ENCODE measurements at places on chromosomes 1 and 21.
A peak's percentile ranks its signal among the peaks of the same experiment; 100 is the strongest.

GRCh38 chr1:92909321-92909720 is 51.9 kb downstream of the DIPK1A start:
- peak; percentile 92 for DNase-seq

DNA sequence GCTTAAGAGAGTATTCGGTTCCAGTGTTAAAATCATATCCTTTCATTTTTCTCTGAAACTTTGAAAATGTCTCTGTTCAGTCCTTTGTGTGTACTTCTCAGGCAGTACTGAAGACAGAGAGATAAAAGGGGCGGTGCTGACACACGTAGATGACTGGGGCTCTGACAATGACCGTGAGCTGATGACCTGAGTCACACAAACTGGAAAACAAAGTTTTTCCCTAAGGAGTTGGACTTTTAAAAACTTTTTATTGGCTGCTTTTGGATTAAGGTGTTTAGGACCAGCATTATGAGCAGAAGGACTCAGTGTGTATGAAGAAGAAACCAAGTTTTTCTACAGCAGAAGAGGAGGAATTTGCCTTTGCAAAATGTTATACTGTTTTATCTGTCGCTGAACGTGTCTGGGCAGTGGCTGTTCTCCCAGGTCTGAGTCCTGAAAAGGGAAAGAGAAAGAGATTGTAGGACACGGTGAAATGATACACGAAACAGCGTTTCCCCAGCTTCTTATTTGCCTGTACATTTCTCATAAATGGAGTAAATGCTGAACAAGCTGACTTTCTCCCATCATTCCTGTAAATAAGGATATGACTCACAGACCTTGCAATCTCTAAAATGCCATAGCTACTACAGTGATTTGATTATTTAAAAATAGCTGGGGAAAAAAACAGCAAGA is 51.5 kb downstream of the MAP3K7CL start:
- peak; percentile 85 for DNase-seq

DNA sequence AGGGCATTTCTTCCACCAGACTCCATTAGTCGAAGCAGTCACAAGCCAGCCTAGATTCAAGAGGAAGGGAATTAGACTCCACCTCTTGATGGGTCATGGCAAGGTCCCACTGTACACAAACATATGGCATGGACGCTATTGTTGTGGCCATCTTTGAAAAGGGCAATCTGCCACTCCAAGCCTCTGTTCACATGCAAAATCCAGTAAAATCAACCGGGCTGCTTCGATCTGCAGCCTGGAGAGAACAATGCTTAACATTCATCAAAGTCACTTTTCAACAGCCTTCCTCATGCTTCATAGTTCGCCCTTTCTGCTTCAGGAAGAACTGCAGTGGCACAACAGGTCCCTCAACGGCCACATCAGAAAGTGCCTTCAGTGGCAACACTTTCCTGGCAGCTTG is 28.0 kb upstream of the GJB5 start:
- no peak for DNase-seq

GRCh38 chr1:56180520-56181190 is 398.7 kb downstream of the PLPP3 start:
- DNase-seq, result no peak

DNA sequence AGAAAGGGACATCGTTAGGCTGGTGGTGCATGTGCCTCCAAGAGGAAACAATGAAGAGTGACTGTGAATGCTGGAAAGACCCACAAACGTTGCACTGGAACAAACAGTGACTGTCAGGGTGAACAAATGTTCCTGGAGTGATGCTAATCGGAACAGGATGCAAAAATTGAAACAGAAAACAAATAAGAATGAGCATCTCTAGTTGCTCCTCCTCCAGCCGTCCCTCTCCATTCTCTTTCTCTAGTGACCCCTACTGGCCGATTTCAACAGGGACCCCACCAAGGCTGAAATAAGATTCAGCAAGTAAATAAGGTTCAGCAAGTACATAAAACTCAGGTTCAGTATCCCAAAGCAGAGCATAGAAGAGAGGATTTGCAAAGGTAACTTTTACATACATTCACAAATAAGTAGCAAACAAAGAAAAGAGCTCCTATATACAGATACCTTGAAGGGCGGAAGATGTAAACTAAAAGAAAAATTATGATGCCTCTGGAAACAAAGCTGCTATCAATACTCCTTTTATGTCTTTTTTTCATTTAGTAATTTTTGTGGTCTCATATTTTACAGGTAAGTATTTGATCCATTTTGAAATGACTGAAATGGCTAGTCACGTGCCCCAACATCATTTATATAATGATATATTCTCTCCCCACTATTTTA is 836.1 kb upstream of the ADAMTS5 start:
- DNase-seq, result peak; percentile 37

DNA sequence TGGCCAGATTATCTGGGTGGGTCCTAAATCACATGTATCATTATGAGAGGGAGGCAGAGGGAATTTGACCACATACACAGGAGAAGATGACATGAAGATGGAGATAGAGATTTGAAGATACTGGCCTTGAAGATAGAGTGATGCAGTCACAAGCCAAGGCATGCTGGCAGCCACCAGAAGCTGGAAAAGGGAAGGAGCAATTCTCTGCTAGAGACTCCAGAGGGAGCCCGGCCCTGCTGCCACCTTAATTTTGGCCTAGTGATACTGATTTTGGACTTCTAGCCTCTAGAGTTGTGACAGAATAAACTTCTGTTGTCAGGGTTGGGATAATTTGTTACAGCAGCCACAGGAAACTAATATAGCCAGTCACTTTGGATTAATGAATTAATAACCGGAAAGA is 2.2 kb upstream of the PRDM2 start:
- DNase-seq, result no peak

GRCh38 chr1:29306471-29307140 is 70.3 kb downstream of the PTPRU start:
- no peak for DNase-seq

DNA sequence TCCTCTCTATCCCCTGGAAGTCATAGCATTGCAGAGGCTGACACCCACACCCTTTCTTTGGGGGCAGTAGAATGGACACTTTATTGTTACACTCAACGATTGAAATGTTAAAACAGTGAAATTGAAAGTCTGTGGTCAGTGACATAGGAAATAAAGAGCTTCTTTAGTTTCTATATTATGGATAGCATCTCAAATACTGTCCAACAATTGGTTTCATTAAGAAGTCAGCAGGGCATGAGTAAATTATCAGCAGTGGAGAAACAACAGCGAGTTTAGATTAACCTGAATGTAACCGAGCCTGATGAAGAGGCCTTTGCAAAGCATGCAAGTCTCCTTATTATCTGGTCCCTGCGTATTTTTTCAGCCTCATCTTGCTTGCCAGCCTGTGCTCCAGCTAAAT is 350.7 kb downstream of the NTNG1 start:
- no peak for DNase-seq

DNA sequence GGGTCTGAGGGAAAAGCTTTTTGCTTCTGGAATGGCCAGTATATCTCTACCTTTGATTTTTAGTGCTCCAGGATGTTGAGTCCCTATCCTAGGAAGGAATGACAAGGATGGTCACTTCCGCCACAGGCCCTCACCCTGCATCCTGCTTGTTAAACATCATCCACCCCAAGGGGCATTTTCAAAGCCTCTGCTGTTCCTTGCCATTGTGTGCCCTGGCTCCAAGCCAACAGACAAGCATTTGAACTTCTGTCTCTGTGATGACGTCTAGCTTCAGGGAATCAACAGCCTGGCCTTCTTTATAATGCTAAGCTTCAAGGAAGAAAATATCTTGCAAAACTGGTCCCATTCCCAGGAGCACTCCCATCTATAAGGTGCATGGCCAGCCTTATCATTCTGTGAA is 12.3 kb upstream of the JAM2 start:
- DNase-seq, result no peak

GRCh38 chr1:17059391-17060305 is 5.8 kb upstream of the SDHB start:
- DNase-seq, result peak; percentile 81

- DNase-seq, result no peak
Observed at GRCh38 chr21:14753069-14753465, 207.0 kb upstream of the SAMSN1 start.

DNA sequence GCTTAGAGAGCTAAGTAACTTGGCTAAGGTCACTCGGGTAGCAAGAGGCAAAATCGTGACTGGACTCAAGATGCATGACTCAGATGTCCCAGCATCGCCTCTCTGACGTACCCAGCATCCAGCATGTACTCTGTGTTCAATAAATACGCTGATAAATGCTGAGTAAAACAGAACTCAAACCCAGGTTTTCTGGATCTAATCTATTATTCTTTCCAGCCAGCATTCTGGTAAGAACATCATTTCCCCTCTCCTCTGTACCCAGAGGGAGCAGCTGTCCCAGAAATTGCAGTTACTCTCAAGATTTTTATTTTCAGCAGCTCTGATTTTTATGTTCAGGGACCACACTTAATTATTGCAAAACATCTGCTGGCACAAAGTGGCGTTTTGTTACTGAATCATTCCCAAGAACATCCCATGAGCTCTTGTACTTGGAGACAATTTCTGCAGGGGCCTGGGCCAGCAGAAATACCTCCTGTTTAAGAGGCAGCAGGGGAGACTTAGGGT is 249.0 kb downstream of the PRDM2 start:
- DNase-seq, result no peak

DNA sequence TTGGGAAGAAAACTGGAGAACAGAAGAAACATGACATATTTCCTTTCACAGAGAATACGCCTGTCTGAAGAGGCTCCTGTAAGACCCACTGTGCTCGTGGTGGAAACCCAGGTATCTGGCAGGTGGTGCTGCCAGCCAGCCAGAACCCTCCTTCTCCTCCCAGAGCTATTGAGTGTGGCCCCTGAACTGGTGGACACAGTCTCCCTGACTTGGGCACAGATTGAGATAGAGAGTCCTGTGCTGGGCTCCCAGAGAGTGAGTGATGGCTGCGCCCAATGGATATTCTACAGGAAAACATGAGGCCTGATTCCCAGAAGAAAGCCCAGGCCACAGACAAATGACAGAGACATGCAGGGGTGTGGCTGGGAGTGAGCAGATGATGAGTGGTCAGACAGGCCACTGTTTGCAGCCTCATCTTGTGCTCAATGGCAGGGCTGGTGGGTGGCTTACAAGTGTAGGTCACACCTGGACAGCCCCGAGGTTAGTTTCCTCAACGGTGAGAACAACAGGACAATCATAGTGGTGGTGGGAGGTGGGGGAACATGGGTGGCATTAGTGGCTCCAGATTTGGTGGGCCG is 127.9 kb downstream of the PTPRU start:
- no peak for DNase-seq

DNA sequence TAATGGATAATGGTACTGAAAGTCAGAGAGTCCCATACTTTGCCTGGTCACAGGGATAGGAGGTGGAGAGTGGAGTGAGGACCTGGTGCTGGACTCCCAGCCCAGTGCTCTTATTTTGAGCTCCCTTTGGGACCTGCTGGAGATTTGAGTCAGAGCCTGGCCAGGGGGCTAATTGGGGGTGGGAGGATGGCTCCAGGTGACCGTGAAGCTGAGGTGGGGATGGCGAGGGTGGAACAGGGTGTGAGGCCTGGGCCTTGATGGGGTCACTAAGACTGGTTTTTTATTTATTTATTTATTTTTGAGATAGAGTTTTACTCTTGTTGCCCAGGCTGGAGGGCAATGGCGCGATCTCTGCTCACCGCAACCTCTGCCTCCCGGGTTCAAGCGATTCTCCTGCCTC is 17.8 kb downstream of the AMPD2 start:
- no peak for DNase-seq

DNA sequence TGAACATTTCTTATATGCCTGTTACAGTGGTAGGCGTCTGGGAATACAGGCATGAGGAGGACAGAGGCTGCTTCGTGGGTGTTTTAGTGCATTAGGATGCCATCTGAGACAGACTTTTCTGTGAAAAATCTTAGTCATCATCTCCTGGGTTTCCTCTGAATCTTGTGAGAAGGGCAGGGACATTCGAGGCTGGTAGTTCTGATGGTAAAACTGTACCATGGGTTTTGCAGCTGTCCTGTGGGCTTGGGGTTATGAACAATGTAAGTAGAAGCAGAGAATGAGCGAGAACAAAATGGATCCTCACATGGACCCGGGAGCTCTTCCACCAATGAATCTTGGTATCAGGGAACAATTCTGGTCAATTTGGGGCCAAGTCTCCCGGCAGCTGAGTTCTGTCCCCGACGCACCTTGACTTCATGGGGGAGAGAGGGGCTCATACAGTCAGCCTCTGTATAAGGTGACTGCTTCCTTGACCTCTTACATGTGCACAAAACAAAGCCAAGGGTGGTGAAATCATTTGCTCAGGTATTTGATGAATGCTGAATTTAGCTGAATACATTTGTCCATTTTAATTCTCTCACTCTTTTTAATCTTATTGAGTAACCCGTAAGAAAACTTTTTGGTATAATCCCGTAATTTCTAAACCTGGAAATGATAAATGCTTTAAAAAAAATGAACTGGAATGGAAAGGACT is 63.6 kb upstream of the ERRFI1 start:
- peak; percentile 59 for DNase-seq

GRCh38 chr21:46124926-46125845 is 27.3 kb downstream of the COL6A2 start:
- no peak for DNase-seq

DNA sequence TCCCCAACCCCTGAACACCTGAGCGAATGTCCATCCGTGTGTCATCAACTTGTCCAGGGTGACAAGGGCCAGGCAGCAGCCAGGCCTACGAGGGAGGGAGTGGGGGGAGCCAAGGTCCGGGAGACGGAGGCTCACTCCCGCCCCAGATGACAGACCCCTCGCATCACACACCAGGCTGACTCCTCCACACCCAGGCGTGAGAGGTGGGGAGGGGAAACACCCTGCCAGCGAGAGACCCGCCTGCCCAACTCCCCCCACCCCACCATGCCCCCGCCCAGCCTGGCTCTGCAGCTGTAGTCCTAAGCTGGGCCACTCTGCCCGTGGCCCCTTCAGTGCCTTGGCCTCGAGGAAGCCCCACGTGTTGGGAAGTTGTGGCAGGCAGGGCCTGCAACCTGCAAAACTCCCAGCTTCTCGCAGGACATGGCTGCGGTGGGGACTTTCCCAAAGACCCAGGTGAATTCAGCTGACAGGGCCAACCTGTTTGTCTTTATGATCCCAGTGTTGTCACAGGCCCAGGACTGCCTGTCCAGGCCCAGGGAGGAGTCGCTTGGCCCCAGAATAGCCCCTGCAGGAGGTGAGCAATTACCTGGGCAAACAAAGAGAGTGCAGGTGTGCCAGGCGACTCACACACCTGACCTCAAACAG is 62.9 kb downstream of the RIPK4 start:
- no peak for DNase-seq

DNA sequence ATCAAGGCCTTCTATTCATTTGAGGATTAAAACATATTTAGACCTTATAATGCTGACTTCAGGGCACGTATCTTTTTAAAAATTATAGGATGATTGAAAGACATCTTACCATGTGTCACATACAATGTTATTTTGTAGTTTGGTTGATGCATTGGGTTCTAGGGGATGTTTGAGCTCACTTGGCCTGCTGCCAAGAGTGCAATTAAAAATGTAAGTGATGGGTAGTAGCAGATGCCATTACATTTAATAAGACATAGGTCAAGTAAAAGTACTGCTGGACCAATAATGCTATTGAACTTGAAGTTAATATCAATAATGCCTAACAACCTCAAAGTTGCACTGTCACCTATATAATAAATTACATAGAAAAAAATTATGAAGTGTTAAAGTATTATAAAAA is 616.5 kb upstream of the RGS18 start:
- no peak for DNase-seq

Data from Daoy (cell line).